Effector memory CD4-positive, alpha-beta T cell (primary cell): ENCODE measurements at places on chromosomes 3 and 15.

DNA sequence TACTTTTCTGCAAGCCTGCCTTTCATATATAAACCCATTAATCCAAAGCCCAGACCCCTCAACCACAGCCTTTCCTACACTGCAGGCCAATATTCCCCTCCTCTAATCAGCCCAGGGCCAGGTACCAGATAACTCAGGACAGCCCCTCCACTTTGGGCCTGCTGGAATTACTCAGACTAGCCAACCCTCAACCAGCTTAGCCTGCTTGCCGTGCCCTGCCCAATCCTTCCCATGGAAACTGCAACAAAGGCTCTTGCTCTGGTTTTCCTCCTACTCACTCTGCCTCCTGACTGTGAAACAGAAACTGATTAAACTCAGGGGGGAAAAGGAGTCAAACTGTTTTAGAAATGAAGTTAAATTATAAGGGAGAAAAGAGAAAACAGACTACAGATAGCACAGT lies 248.1 kb downstream of the KLF13 start:
- no peak for DNase-seq

- DNase-seq = no peak
Measured at GRCh38 chr15:95208988-95209387, 977.6 kb downstream of the MCTP2 start.

DNA sequence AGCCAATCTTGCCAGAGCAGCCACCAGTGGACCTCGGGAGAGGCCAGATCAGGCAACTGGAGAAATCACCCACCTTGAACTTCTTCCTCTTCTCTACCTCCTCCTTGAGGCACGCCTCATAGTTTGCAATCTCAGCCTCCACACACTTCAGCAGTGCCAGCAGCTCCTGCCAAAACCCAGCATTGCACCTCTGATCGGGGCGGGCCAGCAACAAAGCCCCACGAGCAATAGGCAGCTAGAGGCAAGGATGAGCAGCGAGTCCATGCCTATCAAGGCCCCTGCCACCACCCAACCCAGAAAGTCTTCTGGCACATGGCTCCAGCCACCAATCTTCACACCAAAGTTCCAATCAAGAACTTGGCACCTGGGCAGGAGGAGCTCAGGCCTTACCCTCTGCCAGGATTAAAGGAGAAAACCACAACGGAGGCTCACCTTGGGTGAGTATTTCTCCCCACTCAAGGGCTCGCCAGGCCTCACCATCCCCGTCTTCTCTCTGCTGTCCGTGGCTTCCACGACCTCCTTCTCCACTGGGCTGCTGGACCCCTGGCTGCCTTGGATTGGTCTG lies 42.1 kb downstream of the SEMA3G start:
- no peak for DNase-seq

DNA sequence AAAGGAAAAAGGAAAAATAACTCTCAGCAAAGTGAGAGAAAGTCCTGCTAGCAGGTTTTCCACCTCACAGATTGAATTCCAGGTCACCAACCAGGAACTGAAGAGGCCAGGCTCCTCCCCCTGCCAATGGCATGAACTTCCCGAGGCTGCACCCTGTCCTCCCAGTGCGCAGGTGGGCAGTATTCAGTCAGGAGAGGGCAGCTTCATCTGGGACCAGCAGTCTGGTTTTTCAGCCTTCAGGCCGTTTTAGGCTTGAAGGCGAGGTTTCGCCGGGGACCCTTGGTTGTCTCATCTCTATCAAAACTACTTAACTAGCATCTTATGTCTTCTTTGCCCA lies 41.2 kb downstream of the TRAT1 start:
- DNase-seq = no peak

GRCh38 chr3:12370758-12371157 lies 81.9 kb downstream of the PPARG start:
- no peak for DNase-seq

- no peak for DNase-seq
Measured at GRCh38 chr3:194313560-194314387, 37.4 kb downstream of the CPN2 start.

DNA sequence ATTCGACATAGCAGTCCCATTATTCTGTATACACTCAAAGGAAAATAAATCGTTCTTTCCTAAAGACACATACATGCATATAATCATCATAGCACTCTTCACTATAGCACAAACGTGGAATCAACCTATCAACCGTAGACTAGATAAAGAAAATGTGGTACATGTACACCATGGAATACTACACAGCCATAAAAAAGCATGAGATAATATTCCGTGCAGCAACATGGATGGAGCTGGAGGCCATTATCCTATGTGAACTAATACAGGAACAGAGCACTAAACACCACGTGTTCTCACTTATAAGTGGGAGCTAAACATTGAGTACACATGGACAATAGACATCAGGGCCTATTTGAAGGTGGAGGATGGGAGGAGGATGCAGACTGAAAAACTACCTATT lies 12.1 kb upstream of the MAP3K13 start:
- no peak for DNase-seq
